ENCODE measurements at places on chromosomes 1 and 21.

GRCh38 chr1:231206856-231207255 is 34.2 kb upstream of the GNPAT start:
- no peak for DNase-seq

DNA sequence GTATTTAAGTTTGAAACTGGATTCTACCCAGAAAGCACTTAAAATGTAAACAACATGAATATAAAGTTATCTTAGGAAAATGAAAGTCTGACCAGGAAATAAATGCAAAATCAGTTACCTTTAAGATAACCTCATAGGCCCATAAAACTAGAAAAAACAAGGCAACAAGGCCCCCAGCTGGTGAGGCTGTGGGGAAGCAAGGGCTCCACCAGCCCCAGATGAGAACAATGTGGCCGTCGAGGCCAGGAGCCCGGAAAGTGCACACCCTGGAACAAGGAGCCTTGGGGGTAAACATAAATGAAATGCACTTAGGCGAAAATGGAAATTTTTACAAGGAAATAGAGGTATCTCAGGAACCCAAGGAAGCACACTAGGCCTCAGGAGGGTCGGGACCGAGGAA is 37.9 kb upstream of the BMP8B start:
- no peak for DNase-seq

GRCh38 chr21:38982096-38982495 is 176.4 kb downstream of the ETS2 start:
- DNase-seq = no peak

DNA sequence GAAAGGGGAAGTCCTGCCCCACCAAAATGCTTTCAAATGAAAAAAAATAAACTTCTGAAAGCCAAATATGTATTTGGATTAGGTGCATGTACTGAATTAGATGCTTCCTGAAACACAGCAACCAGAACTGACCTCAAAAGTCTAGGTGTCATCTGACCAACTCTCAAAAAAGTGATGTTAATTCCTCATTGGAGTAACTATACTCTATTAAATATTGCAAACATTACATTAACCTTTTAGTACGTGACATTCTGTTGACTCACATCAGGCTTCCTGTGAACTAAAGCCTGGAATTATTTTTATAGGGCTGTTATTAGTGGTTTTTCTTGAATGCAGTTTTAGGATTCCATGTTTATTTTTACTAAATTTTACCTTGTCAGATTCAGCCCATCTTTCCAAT is 73.5 kb downstream of the ASTN1 start:
- no peak for DNase-seq

DNA sequence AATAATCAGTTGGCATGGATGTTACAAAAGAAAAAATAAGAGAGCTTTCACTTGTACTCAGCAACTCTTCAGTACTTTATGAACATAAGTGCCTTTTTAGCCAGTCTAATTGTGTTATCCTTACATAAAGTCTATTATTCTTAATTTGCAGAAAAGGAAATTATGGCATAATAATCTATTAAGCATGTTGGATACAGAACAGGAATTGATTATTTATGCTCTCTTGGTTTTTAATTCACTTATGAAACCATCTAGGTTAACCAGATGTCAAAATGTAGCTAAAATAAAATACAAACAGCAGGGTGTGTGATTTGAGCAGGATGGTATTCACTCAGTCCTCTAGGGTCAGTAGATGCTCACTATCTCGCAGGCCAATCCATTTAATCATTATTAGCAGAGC is 79.7 kb downstream of the PLPPR5 start:
- no peak for DNase-seq

- DNase-seq = no peak
Measured at GRCh38 chr1:154744352-154745035, 125.6 kb downstream of the KCNN3 start.

GRCh38 chr1:232467073-232467760 is 162.7 kb downstream of the SIPA1L2 start:
- no peak for DNase-seq
